ENCODE measurements at places on chromosomes 6 and 20.

GRCh38 chr20:14986656-14987055 lies 649.2 kb upstream of the FLRT3 start:
- DNase-seq: no peak

- DNase-seq: peak; percentile 36
These were observed 296.5 kb downstream of the THBS2 start for GRCh38 chr6:168956884-168957730.

DNA sequence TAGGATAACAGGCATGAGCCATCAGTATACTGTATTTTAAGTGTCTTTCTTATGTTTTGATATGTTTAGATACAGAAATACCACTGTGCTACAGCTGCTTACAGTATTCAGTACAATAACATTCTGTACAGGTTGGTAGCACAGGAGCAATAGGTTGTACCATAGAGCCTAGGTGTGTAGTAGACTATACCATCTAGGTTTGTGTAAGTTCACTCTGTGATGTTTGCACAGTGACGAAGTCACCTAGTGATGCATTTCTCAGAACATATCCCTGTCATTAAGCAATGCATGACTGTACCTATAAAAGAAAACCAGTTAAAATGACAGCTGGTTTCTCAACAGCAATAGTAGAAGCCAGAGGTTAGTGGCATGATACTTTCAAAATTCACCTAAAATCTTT lies 3.0 kb upstream of the ZBTB24 start:
- DNase-seq: no peak

- DNase-seq: no peak
These were observed 9.3 kb downstream of the ULBP2 start for GRCh38 chr6:149951096-149951495.

GRCh38 chr20:34150306-34151000 lies 38.4 kb upstream of the EIF2S2 start:
- no peak for DNase-seq

DNA sequence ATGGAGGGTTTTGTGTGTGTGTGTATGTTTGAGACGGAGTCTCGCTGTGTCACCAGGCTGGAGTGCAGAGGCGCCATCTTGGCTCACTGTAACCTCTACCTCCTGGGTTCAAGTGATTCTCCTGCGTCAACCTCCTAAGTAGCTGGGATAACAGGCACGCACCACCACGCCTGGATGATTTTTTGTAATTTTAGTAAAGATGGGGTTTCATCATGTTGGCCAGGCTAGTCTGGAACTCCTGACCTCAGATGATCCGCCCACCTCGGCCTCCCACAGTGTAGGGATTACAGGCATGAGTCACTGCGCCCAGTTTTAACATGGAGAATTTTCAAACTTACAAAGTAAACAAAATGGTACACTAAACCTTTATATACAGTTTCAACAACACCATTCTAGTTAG lies 22.8 kb downstream of the AMD1 start:
- DNase-seq: no peak

DNA sequence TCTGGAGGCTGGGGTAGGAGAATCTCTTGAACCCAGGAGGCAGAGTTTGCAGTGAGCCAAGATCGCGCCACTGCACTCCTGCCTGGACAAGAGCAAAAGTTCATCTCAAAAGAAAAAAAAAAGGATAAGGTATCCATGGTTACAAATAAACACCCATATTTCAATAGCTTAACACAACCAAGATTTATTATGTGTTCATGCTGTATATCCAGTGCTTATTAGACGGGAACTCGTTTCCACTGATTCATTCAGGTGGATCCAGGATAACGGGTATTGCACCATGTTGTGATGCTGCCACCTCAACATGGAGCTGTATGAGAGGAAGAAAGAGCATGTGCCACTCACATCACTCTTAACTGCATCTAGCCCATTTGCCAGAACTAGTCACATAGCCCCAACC lies 69.1 kb upstream of the HIVEP1 start:
- no peak for DNase-seq

GRCh38 chr6:165082636-165083035 lies 226.8 kb downstream of the C6orf118 start:
- DNase-seq: no peak

DNA sequence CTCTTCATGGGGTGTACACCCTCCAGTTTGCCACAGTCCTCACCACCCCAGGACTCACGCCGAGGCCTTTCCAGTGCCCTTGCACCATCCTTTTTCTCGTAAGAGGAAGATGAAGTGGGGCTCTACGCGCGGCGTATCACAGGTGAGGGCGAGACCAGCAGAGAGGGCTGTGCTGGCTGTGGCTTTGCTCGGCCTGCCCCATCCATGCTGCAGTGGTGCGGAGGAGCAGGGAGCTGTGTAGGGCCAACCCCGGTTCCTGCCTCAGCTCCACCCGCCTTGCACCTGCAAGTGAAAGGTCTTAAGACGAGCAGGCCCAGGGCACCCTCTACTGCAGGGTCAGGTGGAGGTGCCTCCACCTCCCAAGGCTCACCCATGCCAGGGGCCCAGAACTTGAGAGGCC lies 24.1 kb downstream of the RBCK1 start:
- no peak for DNase-seq

DNA sequence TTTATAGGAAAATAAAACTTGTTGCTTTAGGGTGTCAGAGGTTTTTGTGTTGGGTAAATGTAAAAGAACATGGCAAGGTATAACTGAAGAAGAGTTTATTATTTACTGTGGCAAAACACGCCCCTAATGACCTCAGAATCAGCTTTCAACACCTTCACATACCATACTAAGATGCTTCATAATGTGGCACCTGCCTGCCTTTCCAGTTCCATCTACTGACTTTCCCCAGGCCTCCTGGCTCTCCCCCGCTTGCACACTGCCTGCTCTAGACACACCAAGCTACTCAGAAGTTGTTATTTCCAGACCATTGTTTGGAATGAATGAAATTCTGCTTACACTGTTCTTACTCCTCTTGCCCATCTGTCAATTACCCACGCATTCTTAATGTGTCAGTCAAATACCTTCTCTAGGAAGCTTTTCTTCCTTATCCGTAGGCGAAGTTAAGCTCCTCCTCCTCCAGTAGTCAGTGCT lies 1.8 kb downstream of the TIAM2 start:
- DNase-seq: no peak

DNA sequence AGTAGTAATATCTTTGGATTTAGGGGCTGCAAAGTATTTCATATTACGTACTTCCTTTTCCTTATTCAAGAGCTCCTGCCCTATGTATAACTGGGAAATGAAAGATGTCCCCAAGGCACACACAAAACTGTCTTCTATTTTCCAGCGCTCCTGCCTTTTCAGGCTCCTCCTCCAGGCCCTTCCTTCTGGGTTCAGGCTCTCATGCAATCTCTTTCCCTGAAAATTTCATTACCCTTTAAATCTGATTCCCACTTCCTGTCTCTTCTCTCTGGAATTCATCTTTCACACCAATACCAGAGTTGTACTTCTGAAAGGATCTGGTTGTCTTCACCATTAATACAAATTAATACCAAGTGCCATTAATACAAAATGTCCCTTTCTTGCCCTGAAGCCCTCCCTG lies 181.6 kb downstream of the UTRN start:
- no peak for DNase-seq

DNA sequence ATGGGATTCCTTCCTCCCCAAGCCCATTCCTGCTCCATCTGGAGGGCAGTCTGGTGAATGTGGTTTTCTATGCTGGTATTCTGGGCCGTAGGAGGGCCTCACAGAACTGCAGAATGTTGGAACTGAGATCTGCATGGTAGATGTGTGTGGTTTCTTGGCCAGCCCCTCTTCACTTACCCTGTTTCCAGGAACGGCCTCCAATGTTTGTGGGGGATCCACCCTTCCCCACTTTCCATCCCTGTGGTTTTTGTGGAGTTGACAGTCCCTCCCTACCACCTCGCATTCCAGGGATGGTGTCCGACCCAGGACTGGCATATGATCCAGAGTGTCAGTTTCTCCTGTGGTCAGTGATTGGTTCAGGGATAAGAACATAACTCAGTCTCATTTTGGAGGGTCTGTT lies 26.7 kb upstream of the TMEM14A start:
- no peak for DNase-seq

DNA sequence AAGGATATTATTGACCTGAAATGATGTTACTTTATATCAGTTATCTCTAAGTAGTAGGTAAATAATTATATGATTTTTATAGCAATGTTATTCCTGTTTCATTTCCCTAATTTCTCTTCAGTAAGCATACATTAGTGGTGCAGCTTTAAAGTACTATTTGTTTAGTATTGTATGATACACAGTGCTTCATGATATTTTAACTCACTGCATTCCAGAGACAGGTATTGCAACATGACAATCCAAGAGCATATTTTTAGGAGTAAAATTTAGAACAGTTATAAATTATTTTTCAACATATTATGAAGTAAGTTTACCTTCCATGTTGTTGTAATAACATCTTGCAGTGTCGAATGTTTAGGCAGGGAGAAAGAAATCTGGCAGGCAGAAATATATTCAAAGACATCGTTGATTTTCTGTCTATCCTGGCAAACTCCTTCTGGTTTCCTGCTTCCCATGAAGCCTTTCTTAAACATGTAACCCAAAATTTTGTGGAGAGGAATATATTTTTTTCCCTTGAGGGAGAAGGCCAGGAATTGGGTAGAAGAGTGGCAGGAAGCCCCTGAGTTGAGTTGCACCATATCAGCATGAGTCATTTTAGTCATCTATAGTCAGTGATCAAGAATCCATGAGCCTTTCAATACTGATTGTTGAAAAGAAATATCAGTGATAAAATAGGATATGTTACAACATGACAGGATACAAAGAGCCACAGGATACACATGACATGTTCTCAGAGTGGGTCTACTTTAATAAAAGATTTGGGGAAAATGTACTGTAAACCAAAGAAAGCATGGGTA lies 29.0 kb upstream of the PTCHD4 start:
- DNase-seq: no peak

- no peak for DNase-seq
These were observed 121.1 kb upstream of the HDGFL1 start for GRCh38 chr6:22448291-22448711.

DNA sequence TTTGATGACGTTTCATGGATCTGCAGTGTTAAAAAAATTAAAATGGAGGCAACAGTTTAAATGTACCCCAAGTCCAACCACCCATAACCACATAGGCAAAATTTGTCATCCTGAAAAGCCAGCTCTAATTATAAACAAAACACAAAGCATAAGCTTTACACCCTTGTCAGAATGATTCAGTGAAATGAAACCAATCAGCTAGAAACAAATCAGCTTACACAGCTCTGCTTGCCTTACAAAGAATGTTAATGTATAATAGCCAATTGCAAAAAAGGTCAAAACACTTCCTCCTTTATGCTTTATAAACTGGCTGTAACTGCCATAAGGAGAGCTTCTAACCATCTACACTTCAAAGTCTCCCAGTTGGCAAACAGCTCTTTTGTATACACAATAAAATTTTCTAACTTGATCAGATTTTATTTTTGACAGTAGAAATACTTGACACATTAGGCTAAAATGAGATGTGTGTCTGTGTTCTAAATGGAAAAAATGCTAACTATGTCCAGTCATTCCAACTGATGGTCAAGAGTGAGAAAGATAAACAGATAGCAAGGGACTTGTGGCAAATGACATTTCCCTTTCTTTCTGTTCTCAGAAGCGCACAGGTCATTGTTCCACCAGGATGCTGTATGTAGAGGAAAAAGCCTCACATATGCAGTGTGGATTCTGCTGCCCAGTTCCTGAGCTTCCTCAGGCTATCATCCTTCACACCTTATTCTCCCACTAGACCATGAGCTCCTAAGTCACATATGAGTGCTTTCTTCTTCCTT lies 344.3 kb upstream of the ID4 start:
- DNase-seq: no peak

DNA sequence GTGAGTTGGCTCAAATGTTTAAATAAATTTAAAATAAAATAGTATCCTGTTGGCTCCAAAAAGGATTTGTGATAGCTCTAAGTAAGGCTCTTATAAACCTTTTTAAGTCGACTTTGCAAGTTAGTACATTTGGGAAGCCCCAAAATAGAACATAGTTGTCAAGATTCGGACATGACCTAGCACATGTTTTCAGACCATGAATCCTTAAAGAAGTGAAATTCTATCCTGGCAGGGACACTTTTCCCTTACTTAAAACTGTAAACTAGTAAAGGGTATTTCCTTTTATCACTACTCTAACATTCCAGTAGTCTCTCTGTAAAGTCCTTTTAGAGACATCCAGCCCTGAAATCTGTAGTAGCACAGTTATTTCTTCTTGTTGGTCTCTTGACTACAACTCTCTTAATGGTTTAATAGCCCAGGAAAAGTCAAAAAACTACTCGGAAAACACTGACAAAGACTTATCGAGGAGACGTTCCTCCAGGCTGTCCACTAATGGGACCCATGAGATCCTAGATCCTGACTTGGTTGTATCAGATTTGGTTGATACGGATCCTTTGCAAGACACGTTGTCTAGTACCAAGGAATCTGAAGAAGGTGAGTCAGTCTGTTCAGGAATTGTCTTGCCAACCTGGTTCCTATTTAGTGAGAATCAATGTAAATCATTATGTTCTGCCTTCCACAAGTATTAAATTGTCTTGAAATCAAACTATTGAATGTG lies 83.6 kb downstream of the SCAND1 start:
- no peak for DNase-seq

GRCh38 chr6:38542031-38542430 lies 97.7 kb downstream of the BTBD9 start:
- DNase-seq: no peak

- no peak for DNase-seq
These were observed 22.2 kb downstream of the C20orf203 start for GRCh38 chr20:32651537-32651936.

DNA sequence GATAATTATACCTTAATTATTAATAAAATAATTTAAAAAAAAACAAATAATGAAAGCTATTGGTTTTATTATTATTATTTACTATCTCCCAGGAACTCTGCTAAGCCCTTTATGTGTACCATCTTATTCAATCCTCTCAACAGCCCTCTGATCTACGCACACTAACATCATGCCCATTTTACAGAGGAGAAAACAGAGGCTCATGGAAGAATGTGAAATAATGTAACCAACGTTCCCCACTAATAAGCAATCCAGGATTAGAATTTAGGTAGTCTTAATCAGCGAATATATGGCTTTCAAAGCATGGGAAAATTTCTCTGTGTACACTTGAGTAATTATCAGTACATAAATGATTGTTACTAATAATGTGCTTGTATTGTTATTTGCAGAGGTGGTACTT lies 89.0 kb downstream of the MAFB start:
- DNase-seq: no peak

DNA sequence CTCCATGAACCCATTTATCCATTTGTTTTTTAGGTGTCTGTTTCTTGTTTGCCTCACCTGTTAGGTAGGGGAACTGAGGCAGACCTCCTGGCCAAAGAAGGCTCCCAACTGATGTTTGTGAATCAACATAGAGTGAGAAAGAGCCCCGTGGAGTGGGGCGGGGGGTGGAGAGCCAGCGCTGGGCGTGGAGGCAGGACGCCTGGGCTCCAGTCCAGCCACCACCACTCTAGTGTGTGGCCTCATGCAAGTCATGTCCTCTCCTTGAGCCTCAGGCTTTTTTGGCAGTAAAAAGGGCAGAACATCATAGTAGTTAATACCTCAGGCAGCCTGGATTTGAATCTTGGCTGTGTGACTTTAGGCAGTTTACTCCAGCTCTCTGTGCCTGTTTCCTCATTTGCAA lies 42.2 kb upstream of the SCRT2 start:
- no peak for DNase-seq
